ENCODE measurements at places on chromosomes 5 and 9.

DNA sequence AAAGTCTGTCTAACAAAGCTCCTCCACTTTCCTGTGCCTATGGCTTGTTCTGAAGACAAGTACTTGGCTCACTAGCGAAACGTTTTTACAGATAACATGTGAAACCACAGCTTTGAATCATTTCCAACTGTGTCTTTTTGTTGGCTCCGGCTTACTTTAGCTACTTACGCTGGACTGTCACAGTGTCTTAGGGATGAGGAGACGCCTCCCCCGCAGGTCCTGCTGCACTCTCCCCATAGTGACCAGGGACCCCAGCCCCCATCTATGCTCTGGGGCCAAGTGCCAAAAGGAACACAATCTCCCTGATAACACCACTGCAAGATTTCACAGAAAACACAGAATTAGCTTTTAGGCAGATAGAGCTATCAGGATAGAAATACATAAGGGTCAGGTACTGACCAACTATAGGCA lies 219.1 kb downstream of the ADAMTS6 start:
- DNase-seq: peak; percentile 63

GRCh38 chr9:127813686-127814226 lies 11.1 kb downstream of the FPGS start:
- no peak for DNase-seq

DNA sequence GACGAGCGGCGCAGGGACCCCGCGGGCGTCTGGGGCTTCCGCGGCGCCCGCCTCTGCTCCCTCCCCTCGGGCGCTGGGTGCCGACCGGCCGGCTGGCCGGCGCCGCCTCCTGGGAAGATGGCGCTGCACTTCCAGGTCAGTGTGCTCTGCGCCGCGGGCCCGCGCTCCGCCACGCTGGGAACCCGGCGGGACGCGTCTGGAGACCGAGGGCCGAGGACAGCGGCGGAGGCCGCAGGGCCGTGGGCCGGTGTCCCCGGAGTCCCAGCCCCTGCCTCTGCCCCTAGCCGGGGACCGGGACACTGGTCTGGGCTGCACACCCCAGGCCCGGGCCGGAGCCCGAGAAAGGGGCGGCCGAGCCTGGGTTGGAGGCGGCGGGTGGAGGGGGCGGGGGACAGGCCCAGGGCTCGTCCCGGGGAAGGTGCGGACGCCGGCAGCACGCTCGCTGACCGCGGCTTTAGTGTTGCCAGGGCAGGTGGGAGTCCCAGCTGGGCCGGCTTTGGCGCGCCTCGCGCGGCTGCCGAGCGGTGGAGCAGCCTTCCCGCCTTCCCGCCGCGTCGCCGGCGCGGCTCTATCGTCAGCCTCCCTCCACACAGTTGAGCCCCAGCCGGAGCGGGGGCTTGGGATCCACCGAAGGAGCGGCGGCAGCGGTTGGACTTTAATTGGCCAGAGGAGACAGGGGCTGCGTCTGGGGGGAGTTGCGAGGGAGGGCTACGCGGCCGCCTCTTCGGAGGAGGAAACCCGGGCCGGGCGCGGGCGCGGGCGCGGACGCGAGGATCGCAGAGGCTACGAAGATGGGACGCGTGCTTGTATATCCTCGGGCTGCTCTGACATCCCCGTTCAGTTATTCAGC lies at the start of gene RANBP17:
Gene RANBP17, plus strand, starts transcription at position 102 of the 850 bp plus-strand sequence.
- DNase-seq: no peak

- no peak for DNase-seq
These were observed 84.7 kb downstream of the ST8SIA4 start for GRCh38 chr5:100818340-100818739.

GRCh38 chr5:43038496-43038989 lies 1.6 kb downstream of the ANXA2R start:
- no peak for DNase-seq

GRCh38 chr9:127885508-127886281 lies 8.2 kb upstream of the AK1 start:
- no peak for DNase-seq

DNA sequence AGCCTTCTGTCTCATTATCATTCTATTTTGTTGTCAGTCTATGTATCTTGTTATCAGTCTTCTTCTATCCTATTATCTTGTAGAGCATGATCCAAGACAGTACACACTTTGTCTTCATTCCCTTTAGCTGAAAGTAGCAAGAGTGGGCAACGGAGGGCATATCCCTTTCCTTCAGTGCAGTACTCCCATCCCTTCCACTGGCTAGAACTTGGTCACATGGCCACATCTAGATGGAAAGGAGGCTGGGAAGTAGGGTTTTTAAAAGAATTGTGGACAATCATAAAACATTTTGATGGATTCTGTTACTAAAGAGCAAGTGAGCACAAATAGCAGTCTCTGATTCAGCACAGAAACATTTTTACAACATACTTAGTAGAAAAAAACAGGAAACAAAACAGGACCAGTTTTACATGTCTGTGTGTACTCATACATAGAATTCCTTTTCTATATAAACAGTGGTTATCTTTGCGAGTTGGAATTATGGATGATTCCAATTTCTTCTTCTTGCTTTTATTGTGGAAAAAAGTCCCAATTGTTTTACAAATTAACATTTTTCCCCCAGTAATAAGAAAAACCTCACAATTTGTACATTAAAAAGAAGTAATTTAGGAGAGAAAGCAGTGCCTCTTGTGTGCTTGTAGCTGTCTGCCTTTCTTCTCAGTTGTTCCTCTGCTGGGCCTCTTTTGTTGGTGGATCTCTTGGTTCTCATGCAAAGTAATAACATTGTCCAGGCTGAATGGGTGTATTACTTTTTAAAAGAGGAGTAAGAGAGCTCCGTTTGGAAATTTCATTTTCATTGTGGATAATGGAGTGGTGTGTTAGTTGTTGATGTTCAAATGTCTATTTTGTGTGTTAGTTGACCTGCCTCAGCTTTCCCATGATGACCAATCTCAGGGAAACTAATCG lies 410.9 kb upstream of the TRPC7 start:
- DNase-seq: peak; percentile 12

- DNase-seq: no peak
These were observed 78.9 kb downstream of the NSUN2 start for GRCh38 chr5:6553972-6554371.

DNA sequence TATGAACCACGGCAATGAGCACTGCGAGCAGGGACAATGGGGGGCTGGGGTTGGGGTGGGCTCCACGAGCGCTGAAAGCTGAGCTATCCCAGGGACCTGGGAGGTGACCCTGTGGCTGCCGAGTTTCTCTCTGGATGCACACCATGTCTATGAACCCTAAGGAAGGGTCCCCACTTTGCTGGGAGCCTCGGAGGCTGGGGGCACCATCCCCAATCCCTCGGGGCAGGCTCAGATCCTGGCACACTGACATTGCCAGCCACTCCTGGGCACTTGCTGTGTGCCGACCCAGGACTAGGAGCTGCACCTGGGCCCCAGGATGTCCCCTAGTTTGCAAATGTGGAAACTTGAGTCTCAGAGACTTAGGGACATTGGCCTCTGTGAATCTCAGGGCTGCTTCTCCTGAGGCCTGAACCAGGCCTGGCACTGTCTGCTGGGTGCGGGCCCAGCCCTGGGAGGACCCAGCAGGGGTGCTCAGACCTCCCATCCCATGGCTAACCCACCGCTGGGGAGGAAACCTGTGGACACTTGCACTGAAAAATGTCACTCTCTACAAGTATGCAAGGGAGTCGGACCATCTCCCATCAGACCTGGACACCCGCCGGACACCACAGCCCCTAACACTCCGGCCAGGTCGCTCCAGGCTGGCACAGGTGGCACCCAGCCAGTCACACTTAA lies 13.0 kb upstream of the CAMSAP1 start:
- no peak for DNase-seq

GRCh38 chr9:128482186-128482585 lies 22.3 kb upstream of the GLE1 start:
- no peak for DNase-seq

DNA sequence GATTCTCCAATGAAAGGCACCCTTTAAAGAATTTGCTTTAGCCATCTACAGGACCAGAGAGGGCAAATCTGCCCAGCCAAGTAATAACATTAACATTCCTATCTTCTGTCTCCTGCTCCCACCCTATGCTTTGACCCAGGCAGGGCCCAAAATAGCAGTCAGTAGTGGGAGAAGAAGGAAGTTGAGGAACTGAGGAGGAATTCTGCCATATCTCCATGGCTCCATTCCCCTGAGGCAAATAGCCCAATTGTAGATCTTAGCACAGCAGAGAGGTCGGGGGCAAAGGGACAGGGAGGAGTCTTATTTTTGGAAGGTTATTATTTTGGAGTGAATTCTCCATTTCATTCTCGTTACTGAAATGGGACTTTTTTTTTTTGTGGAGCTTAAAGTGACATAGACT lies 111.1 kb upstream of the IFNK start:
- no peak for DNase-seq

DNA sequence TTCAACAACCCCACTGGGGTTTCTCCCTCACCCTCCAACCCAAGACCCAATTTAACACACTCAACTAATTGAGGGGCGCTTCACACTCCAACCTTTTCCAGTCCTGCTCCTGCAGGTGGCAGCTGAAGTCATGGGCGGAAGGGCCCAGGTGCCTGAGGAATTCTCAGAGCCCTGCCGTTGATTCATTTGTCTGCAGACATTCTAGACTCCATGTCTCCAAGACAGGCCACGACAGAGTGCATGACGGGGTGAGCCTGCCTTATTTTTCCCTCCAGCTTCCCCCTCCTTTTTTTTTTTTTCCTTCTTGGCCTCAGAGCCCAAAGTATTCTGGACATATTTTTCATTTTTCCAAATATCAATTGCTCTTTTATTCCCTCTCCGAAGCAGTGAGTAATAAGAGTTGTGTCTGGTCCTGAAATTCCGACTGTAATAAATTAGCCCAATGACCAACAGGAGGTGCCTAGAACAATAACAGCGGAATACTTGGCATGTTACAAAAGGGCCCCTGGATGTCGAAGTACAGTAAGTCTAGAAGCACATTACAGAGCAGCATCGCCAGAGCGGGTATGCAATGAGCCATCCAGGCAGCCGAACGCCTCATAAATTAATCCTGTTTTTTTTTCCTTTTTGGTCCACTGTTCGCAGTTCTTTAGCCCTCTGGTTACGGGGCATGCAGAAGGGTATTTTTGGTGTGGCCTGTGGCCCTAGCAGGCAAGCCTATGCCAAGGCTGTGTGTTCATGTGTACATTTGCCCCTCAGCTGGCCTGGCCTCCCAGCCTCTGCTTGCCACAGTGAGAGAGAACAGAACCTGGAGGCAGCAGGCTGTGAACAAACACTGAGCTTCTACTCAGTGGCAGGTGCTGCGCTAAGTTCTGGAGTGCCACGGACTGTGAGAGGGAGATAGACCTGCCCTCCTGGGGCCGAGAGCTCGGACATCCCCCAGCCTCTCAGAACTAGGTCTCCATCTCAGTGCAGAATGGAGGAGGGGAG lies 8.6 kb upstream of the SMIM23 start:
- no peak for DNase-seq

DNA sequence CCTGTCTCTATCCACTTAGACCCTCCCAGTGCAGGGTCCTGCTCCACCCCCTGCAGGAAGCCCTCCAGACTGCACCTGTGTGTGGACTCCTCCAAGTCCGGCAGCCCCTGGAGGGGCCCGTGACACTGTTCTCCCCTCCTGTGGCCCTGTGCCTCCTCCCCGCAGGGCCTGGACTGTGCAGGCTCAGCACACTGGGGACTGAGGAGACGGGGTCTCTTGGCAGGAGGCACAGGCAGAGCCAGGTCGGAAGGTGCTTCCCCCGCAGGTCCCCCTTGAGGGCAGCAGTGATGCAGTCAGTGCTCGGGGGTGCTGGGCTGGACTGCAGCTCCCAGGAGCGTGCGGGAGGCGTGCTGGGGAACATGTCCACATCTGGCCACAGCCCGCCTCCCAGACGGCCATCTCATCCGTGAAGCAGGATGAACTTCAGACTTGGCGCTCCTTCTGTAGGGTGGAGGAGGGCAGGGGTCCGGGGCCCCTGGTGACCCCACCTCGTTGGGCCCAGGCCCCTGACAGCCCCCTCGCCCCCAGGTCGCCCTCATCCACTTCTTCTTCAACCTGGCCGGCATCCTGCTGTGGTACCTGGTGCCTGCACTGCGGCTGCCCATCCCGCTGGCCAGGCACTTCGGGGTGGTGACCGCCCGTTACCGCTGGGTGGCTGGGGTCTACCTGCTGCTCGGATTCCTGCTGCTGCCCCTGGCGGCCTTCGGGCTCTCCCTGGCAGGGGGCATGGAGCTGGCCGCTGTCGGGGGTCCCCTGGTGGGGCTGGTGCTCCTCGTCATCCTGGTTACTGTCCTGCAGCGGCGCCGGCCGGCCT lies 4.9 kb downstream of the SLC34A3 start:
- no peak for DNase-seq

- DNase-seq: no peak
These were observed 67.0 kb upstream of the TNPO1 start for GRCh38 chr5:72749362-72749997.

GRCh38 chr9:130207241-130207992 lies 35.2 kb downstream of the NCS1 start:
- no peak for DNase-seq

- DNase-seq: no peak
These were observed 406.2 kb upstream of the ZNF608 start for GRCh38 chr5:125152461-125153189.

DNA sequence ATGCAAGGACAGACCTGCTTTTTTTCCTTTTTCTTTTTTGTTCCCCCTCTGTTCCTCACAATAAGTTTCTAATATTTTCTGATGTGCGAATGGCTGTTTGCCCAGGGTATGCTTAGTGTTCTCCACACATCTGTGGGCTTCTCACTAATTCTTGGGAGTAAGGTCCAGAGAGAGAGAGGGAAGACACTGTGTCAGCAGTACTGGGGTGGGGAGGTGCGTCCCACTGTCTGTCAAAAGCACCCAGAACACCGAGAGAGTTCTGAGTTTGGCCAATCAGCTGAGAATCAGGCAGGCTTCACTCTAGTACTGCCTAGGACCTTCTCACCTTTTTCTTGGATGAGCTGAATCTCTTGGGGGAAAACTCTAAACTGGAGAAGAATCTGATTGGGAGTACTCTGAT lies 61.8 kb downstream of the ELL2 start:
- no peak for DNase-seq

- DNase-seq: no peak
These were observed 2.8 kb downstream of the LCN6 start for GRCh38 chr9:136745389-136746154.

DNA sequence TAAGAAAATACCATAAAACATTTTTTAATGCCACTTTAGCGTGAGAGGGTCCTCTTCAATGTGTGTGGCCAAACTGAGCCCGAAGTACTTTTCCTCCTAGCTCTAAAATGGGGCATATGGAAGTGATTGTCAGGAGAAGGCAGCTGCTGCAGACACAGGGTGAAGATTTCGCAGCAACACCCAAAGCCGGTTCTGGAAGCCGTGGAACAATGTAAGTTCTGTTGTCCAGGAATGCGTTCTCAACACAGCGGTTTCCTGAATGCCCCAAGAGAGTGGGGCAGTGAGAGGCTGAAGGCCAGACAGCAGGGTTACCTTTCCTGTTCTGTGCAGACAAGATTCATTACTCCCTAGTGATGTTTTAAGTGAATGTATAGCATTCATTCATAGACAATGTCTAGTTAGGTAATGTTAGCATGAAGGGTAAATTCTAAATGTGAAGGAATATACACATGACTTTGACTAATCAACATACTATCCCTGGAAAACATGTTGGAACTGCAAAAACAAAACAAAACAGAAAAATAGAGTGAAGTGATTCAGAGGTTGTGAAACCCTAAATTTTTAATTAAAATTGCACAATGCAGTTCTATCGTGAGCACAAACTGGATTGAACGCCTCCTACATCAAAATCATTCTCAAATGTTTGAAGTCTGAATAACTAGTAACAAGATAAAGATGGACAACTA lies 197.0 kb upstream of the SEMA6A start:
- DNase-seq: no peak
